Activated CD4-positive, alpha-beta T cell treated with anti-CD3 and anti-CD28 coated beads for 1 hour (primary cell): ENCODE measurements at places on chromosomes 5 and 9.

DNA sequence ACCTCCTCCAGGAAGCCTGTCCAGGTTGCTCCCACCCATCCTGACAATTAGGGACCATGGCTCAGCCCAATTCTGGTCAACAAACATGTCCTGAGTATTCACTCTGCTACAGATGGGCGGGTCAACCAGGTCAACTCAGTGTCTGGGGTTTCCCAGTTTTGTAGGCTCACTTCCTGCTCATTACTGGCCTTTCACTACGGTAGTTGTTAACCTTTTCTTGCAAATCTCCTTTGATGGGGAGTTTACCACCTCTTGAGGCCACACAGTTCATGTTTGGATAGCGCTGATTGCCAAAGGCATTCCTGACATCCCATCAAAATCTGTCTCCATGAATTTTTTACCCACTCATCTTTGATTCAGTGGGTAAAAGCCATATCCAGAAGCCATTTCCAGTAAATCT is 13.8 kb downstream of the TMEM8B start:
- DNase-seq, result no peak

- DNase-seq, result no peak
Measured at GRCh38 chr9:33988219-33988890, 60.3 kb downstream of the UBAP2 start.

GRCh38 chr5:67960939-67961338 is 254.6 kb upstream of the PIK3R1 start:
- no peak for DNase-seq

- no peak for DNase-seq
Measured at GRCh38 chr5:180636403-180637075, 12.9 kb downstream of the FLT4 start.
